Endothelial cell (in vitro differentiated cells): ENCODE measurements at places on chromosomes 6 and 20.

DNA sequence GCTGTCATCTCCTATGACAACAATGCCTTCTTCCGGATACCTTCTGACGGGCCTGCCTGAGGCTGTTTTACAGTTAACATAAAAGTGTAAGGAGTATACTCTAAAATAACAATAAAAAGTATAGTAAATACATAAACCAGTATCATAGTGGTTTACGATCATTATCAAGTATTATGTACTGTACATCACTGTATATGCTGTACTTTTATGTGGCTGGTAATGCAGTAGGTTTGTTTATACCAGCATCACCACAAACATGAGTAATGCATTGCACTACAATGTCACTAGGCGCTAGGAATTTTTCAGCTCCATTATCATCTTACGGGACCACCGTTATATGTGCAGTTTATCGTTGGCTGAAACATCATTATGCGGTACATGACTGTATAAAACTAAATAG lies 76.5 kb downstream of the VEGFA start:
- no peak for DNase-seq

DNA sequence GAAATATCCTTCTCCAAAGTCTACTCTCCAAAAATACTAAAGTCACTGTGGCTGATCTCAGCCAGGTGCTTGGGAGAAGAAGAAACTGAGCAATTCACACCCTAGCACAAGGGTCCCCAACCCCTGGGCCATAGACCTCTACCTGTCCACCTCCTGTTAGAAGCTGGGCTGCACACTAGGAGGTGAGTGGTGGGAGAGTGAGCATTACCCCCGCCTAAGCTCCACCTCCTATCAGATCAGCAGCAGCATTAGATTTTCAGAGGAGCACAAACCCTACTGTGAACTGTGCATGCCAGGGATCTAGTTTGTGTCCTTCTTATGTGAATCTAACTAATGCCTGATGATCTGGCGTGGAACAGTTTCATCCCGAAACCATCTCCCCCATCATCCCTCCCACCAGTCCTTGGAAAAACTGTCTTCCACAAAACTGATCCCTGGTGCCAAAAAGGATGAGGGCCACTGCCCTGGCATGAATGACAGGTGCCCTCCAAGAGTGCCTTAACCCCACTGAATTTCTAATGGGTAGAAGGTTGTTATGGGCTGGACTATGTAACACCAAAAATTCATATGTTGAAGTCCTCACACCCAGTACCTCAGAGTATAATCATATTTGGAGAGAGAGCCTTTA lies 109.2 kb upstream of the CDYL start:
- DNase-seq: no peak

GRCh38 chr20:41567615-41568014 lies 50.6 kb downstream of the CHD6 start:
- no peak for DNase-seq

- no peak for DNase-seq
Observed at GRCh38 chr6:90297867-90298381, 1.3 kb upstream of the BACH2 start.

DNA sequence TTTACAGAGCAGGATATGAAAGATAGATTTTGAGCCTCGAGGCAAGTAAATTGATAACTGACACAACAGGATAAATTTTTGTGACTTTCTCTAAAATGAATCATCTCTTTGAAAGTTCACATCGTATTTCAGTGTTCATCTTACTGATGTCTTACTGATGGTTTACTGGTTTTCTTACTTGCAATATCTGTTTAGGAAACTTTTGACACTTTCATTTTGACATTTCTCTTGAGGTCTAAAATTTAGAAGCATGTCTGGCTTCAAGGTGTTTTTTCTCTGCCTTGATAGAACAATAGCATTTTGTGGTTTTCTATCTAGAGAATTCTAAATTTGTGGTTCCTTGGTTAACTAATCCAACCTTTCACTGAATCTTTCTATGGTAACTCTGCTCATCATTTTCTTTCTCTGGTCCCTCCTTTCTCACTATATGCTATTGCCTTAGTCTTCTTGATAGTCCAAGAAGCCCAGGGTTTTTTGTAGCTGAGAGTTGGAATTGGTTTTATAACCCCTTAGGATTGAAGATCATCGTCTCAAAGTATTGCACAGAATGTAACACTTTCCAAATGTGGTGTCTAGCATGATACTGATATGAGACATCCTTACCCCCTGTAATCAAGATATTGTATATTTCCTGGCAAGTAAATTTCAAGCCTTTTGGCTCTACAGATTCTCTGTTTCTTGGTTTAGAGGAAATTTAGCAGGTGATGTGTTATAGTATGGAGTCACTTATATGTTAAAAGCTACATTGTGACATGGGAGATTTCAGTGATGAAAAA lies 98.7 kb downstream of the RNF144B start:
- DNase-seq: no peak

GRCh38 chr6:154232013-154232910 lies 124.3 kb downstream of the IPCEF1 start:
- DNase-seq: peak; percentile 14

DNA sequence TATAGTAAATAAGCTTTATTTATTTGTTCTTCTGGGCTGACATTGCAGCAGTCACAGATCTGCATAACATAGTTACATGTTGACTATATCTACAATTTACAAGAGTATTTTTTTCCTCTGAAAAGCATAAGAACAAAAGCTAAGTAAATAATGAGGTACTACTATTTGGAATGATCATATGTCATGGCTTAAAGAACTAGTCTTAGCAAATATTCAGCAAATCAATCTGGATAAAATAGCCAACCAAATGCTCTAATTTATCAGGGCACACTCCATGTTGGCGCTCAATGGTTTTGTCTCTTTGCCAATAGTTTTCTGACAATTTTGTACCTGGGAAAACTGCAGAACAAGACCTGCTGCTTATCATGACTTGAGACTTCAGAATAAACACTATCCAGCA lies 233.4 kb upstream of the RIN2 start:
- no peak for DNase-seq

- no peak for DNase-seq
Observed at GRCh38 chr6:16659466-16660156, 101.6 kb downstream of the ATXN1 start.

- no peak for DNase-seq
Observed at GRCh38 chr6:131366223-131366622, 206.8 kb upstream of the ARG1 start.

DNA sequence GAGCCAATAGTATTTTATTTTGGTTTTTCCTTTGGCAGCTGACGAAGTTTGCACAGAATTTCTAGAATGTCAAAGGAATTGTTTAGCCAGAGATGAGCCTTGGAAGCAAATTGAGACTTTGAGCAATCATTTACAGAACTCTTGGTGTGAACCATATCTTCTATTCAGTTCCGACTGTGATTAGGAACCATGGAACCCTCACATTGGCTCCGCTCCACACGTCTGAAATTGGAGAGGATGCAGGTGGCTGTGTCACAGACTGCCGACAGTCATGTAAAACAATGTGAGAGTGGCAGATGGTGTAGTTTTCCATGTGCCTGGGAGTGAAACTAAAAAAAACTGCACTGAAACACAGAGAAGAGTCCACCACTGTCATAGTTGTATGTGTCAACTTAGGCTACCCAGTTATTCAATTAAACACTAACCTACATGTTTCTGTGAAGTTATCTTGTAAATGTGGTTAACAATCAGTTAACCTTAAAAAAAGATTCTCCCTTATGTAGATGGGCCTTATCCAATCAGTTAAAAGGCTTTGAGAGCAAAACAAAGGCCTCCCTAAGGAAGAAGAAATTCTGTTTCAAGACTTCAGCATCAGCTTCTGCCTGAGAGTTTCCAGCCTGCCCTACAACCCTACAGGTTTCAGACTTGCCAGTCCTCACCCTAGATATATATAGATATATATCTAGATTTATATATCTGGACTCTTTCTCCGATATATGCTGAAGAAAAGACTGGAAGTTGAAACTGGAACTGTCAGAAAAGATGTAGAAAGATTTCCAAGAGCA lies 3.3 kb upstream of the HMGN4 start:
- DNase-seq: no peak

DNA sequence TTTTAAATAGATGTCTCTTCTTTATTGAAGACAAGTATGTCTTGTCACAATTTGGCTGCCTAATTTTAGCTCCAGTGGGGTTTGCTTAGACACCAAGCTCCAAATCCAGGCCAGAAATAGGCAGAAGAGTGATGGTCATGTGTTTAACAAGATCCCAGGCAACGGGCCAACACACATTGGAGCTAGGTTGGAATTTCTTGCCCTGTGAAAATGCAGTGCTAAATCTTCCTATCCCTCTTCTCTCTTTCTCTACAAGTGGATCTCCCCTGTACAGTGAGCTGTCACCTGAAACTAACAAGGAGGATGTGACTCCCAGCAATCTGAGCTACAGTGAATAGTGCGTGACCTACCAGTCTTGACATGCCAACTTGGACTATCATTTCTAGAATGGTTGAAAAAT lies 65.3 kb upstream of the VGLL2 start:
- DNase-seq: no peak

- DNase-seq: no peak
Observed at GRCh38 chr20:17507032-17507431, 24.1 kb downstream of the BFSP1 start.

DNA sequence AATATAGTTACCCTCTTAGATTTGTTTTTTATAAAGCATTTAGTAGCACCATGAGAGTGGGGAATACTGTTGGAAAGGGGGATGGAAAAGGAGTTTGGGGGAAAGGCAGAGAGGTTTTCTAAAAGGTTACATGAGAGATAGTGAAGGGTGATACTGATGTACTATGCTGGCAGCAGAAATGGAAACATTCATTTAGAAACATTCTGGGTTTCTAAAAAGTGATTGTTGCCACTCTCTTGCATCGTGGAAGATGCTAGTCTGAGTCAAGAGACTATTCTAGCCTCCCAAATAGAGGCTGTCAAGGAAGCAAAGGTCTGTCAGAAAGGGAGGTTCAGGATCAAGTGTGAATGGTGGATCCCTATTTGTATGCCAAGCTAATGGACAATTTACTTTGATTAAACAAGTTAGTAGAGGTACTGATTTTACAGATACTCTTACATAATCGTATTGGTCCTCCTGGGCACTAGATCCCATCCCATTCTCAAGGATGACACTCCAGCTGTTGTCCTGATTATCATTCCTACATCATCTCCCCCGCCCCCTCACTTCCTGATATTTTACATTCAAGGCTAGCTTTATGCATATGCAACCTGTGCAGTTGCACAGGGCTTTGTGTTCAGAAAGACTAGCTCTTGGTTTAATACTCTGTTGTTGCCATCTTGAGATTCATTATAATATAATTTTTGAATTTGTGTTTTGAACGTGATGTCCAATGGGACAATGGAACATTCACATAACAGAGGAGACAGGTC lies 15.4 kb upstream of the ABT1 start:
- DNase-seq: no peak

DNA sequence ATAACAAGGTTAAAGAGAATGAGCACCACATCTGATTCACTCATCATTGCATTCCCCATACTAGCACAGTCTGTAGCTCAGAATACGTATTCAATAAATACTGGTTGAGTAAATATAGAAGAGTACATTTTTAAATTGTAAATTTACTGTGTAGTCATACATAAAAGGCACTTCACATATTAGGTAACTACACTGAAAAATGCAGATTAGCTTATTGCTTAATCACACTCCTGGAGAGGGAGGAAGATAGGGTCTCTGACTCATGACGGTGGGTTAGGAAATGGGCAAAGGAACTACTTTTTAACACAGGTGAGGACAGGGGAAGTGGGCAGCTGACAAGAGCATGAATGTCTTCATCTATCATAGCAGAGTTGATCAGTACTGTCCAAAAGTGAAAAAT lies 133.2 kb downstream of the TBC1D32 start:
- DNase-seq: no peak

DNA sequence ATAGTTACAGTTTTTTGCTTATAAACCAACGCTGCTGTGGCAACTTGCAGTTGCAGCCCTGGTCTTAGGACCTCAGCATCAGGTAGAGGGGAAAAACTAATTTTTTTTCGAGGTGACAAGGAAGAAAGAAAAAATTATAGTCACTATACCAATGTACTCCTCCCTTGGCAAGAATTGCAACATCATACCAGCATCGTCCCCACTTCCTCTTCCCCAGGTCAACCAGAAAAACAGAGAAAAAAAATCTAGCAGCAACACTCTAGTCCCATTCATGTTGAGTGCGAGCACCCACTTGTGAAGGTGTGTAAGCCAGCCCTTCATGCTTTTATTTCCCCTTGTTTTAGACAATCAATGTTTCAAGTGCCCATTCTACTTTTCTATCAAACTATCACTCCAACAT lies 13.1 kb upstream of the DCBLD1 start:
- DNase-seq: no peak

DNA sequence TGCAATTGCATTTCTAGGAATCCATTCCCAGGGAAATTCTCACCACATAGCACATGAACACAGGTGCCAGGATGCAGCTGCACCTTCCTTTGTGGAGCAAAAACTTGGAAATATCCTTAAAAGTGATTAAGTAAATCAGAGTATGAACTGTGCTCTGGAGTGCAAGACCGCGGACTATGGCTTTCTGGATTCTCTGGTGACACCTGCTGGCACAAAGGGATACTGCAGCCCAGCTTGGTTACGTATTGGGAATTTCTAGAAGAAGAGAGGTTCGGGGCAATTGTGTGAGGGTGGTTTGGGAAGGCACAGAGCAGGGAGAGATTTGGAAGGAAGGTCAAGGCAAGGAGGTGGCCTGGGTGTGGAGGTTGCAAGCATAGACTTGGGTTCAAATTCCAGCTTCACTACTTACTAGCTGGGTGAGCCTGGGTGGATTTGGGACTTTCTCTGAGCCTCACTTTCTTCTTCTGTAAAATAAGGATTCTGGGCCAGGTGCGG lies 15.9 kb upstream of the PEDS1 start:
- peak; percentile 83 for DNase-seq

DNA sequence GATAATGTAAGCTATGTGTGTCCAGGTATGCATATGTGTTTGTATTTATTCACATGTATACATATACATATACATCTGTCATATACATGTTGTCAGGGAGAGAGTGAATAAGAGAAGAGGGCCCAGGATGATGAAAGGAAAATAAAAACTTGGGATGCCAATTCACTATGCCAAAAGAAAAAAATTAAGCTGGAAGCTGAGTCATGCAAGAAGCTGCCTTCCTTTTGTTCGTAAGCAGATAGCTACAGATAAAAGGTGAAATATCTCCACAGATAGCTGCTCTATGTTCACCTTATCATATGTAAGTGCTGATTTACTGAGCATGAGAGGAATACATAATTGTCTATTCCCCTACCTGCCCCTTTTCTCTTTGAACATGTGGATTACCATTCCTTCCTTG lies 579.9 kb downstream of the EPM2A start:
- no peak for DNase-seq

GRCh38 chr6:97021194-97021593 lies 96.7 kb downstream of the KLHL32 start:
- no peak for DNase-seq

- DNase-seq: no peak
Observed at GRCh38 chr20:50252701-50253100, 62.1 kb downstream of the CEBPB start.

DNA sequence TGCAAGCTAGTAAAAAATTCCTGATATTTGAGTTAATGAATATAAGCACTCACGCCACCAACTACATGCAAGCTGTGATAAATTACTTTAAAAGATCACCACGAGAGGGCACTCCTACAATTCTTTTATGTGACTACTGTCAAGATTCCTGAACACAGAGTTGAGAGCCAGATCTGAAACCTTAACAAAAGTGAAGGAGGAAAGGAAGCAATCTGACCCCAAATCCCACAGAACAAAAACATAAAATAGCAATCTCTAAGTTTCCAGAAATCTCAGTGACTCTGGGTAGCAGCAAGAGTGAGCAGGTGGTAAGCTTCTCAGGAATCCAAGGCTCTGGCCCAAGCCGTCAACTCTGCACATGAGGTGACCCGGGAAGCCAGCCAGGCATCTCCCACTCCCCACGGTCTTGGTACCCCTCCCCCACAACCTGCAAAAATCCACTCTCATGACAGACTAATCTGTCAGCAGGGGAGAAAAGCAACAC lies 55.1 kb downstream of the STAU1 start:
- peak; percentile 20 for DNase-seq
